Stimulated activated CD8-positive, alpha-beta memory T cell treated with anti-CD3 and anti-CD28 coated beads, Interleukin-15, amount 100 ng/mL, for 4 hours (primary cell): ENCODE measurements at places on chromosomes 4 and X.

DNA sequence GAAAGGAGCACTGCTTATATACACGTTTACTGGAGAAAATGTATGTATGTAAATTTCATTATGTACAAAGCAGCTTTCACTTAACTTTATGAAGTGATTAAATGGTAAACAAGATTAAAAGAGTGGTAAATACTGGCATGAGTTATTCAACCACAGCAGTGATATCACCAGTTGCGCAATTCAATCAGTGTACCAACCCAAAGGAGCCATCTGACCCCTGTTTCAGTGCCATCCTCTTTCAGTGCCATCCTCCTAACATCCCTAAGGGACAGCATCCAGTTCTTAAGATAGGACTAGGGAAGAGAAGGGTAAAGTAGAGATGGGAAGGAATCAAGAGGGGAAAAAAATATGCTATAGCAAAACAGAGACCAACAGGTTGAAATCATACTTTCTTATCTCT lies 16.2 kb downstream of the HPF1 start:
- DNase-seq = no peak

GRCh38 chr4:175850240-175850639 lies 38.2 kb upstream of the GPM6A start:
- DNase-seq = no peak

GRCh38 chr4:12146339-12146738 lies 717.6 kb upstream of the HS3ST1 start:
- DNase-seq = no peak

- DNase-seq = no peak
Observed at GRCh38 chrX:10576777-10577447, 43.5 kb downstream of the MID1 start.

- no peak for DNase-seq
Observed at GRCh38 chr4:40448875-40449274, 113.7 kb downstream of the CHRNA9 start.

- DNase-seq = no peak
Observed at GRCh38 chrX:115138040-115138439, 51.2 kb upstream of the RBMXL3 start.

- no peak for DNase-seq
Observed at GRCh38 chr4:150126201-150126863, 48.1 kb downstream of the DCLK2 start.

DNA sequence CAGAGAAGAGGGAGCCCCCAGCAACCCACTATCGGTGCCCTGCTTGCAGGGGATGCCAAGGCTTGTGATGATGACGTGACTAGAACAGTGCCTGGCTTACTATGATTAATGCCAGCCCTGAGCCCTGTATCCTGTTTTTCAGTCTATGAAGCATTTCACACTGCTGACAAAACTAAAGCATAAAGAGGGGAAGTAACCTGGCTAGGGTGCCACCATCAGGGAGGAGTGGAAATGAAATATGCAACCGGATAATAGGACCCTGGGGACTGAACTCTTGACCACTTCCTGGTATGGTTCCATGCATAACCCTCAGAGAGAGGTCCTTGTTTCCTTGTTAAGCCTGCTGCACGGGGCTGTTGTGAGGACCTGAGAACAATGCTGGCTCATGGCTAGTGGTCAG lies 50.3 kb downstream of the MED28 start:
- DNase-seq = no peak

- DNase-seq = no peak
Observed at GRCh38 chr4:51845055-51845426, 2.1 kb downstream of the DCUN1D4 start.

DNA sequence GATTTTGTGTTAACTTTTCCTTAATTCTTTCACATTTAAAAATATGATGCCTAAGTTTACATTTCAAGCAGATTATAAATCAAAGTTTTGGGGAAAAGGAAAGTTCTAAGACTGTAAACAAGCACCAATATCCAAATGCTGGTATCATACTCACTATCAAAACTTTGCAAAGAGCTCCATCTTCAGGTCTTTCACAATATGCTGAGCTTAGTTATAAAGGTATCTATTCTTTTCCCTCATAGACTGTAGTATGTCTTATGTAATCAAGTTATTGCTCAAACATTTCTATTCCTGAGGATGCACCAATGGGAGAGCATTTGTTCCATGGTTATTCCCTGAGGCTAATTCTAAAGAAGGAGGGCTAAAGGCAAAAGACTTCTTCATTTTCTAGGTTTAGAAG lies 207.9 kb upstream of the FAM241A start:
- DNase-seq = no peak

DNA sequence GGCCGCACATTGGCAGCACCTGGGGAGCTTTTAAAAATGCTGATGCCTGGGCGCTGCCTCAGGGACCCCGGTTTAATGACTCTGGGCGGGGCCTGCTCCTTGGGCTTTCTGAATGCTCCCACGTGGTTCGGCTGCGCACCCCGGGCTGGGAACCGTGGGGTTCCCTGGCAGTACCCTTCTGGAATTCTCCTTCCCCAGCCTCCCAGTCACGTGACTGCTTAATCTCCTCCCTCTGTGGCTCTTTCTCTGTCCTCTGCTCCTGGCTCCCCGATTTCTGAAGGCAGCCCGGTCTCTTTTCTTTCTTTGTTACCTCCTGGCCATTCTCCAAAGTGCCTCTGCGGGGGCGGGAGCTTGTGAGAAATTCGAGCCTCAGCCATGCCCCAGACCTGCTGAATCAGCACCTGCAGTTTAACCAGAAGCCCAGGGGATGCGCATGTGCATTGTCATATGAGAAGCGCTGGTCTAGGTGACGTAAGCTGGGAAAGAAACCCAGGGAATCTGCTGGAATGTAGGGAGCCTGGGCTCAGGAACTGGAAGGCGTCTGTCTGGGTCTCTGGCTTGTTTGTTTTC lies 16.6 kb downstream of the CLCN4 start:
- no peak for DNase-seq

DNA sequence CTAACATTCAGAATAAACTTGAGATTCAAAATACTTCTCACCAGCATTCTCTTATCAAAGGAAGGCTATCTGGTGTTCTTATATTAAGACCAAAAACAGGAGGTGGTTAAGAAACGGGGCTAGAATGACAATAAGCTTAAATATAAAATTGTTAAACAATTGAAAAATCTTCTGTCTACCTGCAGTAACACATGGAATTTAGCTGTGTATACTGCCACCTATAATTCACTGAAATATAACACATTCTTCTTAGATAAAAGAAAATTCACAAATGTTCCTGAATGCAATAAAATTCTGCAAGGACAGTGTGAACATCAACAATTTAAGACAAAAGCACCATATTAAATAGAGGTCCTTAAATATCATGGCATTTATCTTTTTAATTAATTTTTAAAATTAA lies 11.5 kb upstream of the PCDH10 start:
- DNase-seq = no peak

- DNase-seq = no peak
Observed at GRCh38 chr4:16171831-16172230, 54.4 kb downstream of the TAPT1 start.

GRCh38 chrX:120731386-120731785 lies 101.5 kb upstream of the C1GALT1C1 start:
- DNase-seq = no peak

DNA sequence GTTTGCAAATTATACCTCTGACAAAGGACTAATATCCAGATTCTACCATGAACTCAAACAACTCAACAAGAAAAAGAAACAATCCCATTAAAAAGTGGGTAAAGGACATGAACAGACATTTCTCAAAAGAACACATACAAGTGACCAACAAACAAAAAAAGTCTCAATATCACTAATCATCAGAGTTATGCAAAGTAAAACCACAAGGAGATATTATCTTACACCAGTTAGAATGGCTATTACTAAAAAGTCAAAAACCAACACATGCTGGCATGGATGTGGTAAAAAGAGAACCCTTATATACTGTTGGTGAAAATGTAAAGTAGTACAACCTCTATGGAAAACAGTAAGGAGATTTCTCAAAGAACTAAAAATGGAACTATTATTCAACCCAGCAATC lies 234.4 kb downstream of the NKX6-1 start:
- no peak for DNase-seq

DNA sequence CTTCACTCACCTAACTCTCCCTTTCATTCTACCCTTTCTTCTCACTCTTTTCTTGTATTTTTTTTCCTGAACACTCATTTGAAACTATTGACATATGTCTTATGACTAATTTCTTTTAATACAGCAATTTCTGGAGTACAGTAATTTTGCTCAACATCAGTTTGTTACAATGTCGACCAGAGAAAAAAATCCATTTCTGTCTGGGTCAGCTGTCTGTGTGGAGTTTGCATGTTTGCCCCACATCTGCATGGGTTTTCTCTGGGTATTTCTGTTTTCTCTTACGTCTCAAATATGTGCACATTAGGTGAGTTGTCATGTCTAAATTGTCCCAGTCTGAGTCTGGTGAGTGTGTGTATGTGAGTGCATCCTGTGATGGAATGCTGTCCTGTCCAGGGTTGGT lies 294.8 kb downstream of the HS3ST1 start:
- DNase-seq = no peak

DNA sequence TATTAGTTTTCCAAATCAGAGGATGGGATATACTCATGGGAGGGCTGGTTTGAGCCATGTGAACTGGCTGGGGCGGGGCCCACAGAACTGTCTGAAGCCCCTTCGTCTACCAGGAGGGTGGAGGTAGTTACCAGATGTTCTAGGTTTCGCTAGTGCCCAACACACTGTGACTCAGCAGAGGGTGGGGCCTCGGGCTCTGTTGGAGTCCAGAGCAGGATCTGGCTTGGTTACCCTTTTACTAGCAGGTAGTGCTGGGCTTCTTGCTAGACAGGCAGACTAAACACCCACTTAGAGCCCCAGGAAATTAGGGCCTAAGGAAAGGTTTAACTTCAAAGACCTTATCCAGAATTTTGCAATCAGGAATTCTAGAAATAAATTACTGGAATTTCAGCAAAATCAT lies 56.2 kb upstream of the CHRDL1 start:
- no peak for DNase-seq

- DNase-seq = no peak
Observed at GRCh38 chr4:108060164-108060563, 70.5 kb downstream of the HADH start.

DNA sequence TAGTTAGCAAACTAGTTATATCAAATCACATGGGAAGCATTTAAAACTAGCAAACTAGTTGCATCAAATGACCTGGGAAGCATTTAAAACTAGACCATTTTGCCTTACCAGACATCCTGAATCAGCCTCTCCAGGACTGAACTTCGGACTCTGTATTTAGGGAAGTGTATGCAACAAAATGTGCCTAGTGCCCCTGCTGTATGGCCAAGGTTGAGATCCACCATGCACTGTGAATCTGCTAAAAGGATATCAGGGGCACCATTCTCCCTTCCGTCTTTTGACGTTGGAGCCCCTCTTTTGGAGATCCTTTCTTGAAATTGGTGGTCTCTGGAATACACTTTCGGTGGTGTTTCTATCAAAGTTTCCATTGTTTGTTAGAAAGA lies 49.5 kb downstream of the CCNI start:
- no peak for DNase-seq

- DNase-seq = no peak
Observed at GRCh38 chrX:55546956-55547355, 57.3 kb upstream of the USP51 start.

DNA sequence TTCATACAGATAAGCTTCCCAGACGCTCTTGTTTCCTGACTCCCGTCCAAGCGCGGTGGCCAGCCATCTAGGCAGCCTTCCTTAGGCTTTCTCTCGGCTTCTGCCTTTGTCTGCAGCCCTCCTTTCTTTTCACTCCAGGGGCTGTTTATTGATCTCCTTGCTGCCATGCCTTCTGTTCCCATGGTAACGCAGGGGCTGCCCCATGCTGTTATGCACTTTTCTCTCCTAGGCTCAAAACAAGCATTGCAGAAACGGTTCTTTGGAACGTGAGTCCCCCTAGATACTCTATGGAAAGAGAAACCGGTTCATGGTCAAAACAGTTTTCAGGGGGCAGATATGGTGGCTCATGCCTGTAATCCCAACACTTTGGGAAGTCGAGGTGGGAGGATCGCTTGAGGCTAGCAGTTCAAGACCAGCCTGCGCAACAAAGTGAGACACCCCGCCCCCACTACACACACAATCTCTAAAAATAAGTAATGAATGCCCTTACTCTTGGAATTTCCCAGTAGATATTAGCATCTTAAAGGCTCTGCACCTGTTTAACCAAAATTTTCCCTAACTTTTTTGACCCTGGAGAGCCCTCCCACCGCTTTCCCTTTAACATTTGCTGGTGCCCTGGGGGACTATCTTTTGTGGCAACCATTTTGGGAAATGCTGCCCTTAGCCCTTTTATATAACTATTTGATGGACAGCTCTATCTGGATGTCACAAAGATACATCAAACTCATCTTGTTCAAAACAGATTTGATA lies 53.9 kb upstream of the ZNF157 start:
- no peak for DNase-seq
